A549 treated with AZD2906 at 1 μM for 4 hours (cell line): ENCODE measurements at places on chromosomes 7 and 10. TPM values are rescaled to one million over a fixed set of nuclear protein-coding genes. Genes with fewer than 3 reads are reported as not detected.

Gene RTKN2
- total RNA-seq: 0.75 to 1.0 TPM (median 0.85 TPM) in 5 replicates

Gene LIPN
- total RNA-seq: not detected in 5 replicates

Gene OR2A5
- total RNA-seq: not detected in 5 replicates

Gene C10orf53
- not detected in 5 replicates for total RNA-seq
